ENCODE measurements at places on chromosomes 5 and 9.

DNA sequence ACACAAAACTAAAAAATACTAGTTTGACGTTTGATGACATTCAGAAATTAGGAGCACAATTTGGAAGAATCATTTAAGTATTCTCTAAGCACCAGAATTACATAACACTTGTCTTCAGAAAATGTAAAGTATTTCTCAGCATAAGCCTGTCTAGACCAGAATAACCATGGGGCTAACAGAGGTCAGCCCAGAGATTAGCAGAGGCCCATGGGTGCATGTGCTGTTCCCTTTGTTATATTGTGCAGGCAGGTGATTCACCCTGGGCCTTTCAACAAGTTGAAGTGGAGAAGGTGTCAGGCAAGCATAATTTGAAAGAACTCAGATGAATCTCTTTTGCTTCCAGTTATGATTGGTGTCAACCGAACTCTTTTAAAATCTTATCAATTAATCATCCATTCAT is 227.9 kb downstream of the LURAP1L start:
- DNase-seq, result no peak

DNA sequence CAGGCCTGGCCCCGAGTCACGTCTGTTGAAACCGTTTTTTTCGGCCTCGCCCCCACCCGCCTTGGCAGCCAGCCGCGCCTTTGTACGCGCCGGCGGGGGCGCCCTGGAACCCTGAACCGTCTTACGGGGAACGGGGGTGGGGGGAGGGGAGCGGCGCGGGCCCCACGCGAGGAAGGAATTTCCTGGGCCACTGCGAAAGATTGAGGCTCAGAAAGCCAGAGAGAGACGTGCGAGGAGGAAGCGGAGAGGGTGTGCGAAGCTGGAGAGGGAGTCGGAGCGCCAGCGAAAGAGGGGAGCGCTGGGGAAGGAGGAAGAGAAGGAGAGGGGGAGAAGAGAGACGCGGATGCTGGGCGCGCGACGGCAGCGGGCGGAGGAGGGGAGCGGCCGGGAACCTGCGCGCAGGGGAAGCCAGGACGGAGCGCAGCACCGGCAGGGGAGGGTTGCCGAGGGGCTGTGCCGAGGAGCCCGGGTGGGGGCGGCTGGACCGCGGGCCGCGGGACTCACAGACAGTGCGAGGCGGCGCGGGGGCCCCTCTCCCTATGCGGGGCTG is 4.6 kb upstream of the PRDM12 start:
- no peak for DNase-seq

DNA sequence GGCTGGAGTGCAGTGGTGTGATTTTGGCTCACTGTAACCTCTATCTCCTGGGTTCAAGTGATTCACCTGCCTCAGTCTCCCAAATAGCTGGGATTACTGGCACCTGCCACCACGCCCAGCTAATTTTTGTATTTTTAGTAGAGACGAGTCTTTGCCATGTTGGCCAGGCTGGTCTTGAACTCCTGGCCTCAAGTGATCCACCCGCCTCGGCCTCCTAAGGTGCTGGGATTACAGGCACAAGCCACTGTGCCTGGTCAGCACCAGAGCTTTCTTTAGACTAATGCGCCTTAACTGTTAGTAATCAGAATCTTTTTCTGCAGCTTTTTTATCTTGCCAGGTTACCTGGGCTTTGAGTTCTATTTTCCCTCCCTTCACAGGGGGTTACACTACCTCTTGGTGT is 18.4 kb downstream of the PTGS1 start:
- DNase-seq, result no peak

DNA sequence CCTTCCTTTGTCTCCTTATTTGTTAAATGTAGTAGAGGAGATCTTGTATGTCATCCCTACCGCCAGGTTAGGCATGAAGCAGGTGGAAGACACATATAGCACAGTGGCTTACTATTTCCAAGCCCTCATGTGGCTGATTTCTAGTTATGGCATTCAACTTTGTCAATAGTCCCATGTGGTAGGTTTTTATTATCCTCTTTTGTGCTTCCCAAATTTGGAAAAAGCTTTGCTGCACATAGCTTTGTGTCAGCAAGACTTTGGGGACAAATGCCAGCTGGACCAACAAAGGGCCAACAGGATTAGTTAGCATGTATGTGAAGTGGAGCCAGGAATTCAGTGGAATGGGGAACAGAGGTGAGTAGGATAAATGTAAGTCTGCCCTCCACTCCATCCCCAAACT is 276.3 kb downstream of the PSAT1 start:
- no peak for DNase-seq

GRCh38 chr5:88377240-88377639 is 108.6 kb upstream of the TMEM161B start:
- DNase-seq, result no peak

GRCh38 chr9:91680106-91680505 is 256.5 kb upstream of the NFIL3 start:
- DNase-seq, result no peak

DNA sequence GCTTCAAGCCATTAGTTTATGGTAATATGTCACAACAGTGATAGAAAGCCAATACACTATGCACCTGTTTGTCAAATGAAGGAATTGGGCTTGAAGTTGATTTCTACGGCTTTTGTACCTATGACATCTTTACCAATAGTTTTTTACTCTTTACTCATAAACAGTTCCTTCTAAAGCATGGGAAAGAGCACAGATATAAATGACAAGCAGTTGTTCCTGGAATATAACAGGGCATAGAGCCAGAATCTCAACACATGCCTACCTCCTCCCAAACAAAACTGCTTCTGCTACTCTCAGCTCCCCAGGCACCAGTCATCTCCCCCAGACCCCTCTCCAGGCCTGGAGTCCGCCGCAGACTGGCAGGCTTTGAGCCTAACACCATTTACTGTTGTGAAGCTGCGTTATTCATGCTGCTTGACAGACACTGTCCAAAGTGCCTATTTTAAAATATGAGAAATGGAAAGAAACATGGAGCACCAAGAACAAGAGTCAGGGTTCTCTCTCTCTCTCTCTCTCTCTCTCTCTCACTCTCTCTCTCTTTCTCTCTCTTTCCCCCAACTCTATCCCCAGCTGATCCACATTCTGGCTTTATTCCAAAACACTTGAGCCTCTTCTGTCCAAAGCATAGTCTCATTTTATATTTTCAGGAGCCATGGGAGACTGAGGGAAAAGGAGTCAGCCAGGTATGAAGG is 111.6 kb downstream of the ADRB2 start:
- DNase-seq, result no peak

- DNase-seq, result no peak
These were observed 47.6 kb downstream of the JAKMIP2 start for GRCh38 chr5:147734894-147735293.

GRCh38 chr9:95343725-95344287 is 26.3 kb upstream of the FANCC start:
- DNase-seq, result no peak

DNA sequence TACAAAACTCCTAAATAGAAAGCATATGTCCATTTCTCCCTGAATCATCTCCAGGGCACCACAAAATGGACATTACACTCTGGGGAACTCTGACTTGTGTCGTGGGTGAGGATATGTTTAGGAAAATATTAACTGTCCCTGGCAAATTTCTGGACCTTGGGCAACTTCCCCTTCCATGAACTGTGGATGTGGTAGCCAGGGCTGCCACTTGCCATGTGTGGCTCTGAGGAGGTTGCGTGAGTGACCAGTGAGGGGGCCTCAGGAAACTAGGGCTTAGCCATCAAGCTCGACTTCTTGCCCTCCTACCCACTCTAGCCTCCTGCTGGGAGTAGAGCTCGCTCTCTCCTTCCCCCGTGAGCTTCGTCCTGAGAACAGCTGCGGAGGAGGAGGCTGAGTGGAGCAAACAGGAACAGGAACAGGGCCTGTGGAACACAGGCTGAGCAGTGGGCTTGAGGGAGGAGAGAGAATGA is 13.8 kb upstream of the STC2 start:
- DNase-seq, result no peak

- no peak for DNase-seq
These were observed 142.8 kb upstream of the PDE4D start for GRCh38 chr5:60036192-60036938.

GRCh38 chr5:175688352-175689146 is 30.7 kb downstream of the HRH2 start:
- DNase-seq, result no peak

DNA sequence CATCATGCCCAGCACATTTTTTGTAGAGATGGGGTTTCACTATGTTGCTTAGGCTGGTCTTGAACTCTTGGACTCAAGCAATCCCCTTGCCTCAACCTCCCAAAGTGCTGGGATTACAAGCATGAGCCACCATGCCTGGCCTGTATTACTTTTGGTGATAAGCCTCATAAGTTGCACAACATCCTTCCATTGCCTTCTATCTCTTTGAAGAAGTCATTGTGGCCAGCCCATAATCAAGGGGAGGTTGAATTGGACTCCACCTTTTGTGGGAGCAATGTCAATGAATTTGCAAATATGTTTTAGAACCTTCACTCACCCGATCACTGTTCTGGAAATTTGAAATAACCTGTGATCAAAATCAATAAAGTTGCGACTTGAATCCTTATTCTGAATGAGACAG is 104.3 kb upstream of the CLINT1 start:
- DNase-seq, result no peak

DNA sequence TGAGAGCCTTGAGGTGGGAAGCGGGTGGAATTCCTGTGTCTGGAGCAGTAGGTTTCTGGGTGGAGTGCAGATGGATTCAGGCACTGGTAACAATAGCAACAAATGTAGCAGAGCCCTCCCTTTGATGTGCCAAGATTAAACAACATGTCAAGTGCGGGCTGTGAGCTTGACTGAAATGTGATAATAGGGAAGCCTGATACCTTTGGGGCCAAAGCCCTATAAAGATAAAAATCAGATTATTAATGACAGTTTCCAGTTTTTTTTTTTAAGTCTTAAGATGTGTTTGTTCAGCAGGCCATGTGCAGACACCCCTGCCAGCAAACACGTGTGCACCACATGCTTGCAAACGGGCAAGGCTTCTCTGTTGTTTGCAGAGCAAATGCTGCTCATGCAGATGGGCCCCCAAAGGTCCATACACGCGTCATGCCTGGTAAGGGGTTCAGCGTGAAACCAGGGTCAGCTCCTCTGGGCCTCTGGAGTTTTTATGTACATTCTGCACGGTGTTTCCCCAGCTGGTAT is 193.2 kb downstream of the GADD45G start:
- no peak for DNase-seq

DNA sequence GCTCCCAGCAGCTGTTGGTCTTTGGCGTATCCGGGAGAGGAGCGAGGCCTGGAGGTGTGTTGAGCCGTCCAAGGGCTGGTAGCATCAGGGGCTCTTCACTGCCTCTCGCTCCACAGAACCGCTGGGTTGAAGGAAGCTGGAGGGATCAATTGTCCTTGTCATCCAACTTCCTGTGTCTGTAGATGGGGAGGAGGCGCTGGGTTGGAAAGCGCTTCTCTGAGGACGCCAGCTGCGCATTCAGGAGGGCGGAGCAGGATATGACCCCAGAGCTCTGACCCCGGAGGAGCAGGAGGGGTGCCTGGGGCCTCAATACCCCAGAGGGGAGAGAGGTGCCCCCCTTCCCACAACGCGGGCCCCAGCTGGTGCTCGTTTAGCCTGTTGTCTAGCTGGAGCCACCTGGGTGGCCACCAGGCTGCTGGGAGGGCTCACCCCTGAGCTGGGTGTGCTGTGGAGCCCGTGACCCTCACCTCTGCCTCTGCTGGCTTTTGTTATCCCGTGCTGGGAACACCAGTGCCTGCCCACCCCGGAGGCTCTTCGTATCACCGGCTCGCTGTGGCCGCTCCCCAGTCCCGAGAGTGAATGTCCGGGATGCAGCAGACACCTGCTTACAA is 2.0 kb upstream of the DBH start:
- DNase-seq, result no peak

- DNase-seq, result no peak
These were observed 57.4 kb downstream of the CFAP95 start for GRCh38 chr9:69877852-69878514.

GRCh38 chr9:129176701-129177442 is 1.2 kb downstream of the IER5L start:
- no peak for DNase-seq

- DNase-seq, result no peak
These were observed 8.4 kb downstream of the SPEF2 start for GRCh38 chr5:35626108-35626507.

- no peak for DNase-seq
These were observed 21.0 kb upstream of the RNF180 start for GRCh38 chr5:64144425-64145215.

GRCh38 chr5:34503379-34504253 is 152.5 kb upstream of the RAI14 start:
- DNase-seq, result no peak

- no peak for DNase-seq
These were observed 87.6 kb upstream of the TMED7 start for GRCh38 chr5:115713408-115713807.

GRCh38 chr9:87991151-87991870 is 17.0 kb upstream of the CDK20 start:
- no peak for DNase-seq

- no peak for DNase-seq
These were observed at the start of gene HOMER1 for GRCh38 chr5:79513704-79514390. Gene HOMER1 (minus strand): TSS chr5:79514134. CDS start chr5:79512774, 1,360 bp downstream.

DNA sequence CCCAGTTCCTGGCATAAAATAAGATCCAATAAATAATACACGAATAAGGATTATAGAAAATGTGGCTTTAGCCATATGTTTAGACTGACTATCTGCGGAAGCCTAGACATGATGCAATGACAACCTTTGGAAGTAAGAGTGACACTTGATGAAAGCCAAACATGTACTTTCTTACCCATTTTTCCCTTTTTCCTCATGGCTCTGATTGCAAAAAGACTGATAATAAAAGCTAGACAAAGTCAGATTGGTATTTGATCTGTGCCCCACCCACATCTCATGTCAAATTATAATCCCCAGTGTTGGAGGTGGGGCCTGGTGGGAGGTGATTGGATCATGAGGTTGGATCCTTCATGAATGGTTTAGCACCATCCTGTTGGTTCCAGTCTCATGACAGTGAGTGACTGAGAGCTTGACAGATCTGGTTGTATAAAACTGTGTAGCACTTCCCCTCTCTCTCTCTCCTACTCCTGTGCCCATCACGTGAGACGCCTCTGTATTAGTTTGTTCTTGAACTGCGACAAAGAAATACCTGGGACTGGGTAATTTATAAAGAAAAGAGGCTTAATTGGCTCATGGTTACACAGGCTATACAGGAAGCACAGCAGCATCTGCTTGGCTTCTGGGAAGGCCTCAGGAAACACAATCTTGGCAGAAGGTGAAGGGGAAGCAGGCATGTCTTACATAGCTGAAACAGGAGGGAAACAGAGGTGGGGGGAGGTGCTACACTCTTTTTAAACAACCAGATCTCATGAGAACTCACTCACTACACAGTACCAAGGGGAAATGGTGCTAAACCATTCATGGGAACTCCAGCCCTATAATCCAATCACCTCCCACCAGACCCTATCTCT is 243.4 kb upstream of the PIK3R1 start:
- no peak for DNase-seq

- DNase-seq, result no peak
These were observed 204.3 kb downstream of the CNTLN start for GRCh38 chr9:17339156-17339555.

GRCh38 chr9:121328876-121329681 is 41.0 kb downstream of the STOM start:
- no peak for DNase-seq

DNA sequence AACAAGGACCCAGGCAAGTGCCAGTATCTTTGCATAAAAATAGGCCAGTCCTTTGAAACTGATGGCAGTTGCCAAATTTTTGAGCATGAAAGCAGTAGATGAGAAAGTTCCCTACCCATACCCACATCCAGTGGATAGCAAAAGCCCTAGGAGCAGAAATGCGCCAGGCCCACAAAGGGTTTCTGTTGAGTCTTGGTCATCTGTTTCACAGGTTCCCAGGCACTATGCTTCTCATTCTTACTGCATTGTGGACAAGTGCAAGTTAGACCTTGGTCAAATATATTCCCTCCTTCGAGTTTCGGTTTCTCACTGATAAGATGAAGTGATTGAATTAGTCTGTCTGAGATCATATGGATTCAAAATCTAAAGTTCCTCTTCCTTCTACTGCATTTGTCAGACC is 152.3 kb downstream of the NR3C1 start:
- no peak for DNase-seq

All from activated CD8-positive, alpha-beta memory T cell treated with anti-CD3 and anti-CD28 coated beads for 1 hour (primary cell).